Naive thymus-derived CD8-positive, alpha-beta T cell (primary cell): ENCODE measurements at places on chromosomes 3 and 15. TPM values are rescaled to one million over a fixed set of nuclear protein-coding genes. Genes with fewer than 3 reads are reported as not detected.
A peak's percentile ranks its signal among the peaks of the same experiment; 100 is the strongest.

DNA sequence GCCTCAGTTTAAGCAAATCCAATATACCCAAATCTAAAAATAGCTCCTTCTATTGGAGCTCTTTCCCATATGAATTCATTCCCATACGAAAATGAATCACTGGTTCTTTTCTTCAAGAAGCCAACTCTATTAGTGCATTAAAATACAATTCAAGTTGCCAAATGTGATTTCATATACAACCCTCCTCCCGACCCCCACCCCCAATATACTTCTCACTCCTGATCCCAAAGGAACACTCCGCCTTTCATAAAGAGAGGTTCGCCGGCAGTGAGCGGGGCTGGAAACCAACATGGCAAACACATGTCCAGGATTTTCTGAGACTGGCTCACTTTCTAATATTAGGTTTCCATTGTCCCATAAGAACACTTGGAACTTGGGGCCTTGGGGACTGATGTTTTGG lies 48.5 kb downstream of the MAGEF1 start:
- no peaks in the 10 kb centered on the region for H3K36me3 ChIP-seq
- H3K27me3 ChIP-seq = peaks cover 16% of the 10 kb centered on the region
- no peak overlapping the region for H3K4me3 ChIP-seq
- DNase-seq = no peak
- no peak overlapping the region for H3K27ac ChIP-seq

DNA sequence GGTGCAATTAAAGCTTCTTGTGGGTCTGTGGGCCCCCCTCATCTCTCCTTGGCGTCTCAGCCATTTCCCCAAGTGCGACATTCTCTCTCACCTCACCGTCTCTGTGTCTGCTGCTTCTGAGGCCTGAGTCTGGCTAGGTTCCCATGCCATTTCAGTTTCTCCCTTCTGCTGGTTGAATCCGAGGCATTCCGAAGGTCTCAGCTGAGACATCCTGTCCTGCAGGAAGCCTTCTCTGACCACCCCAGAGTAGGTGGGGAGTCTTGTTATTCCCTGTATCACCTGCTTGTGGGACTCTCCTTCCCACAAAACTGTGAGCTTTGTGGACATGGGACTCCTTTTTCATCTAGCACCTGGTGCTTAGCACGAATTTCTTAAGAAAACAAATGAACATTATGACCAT lies 78.3 kb downstream of the ASB7 start:
- H3K36me3 ChIP-seq = peaks cover 2% of the 10 kb centered on the region
- DNase-seq = no peak
- no peak overlapping the region for H3K4me3 ChIP-seq
- H3K27me3 ChIP-seq = peaks cover 22% of the 10 kb centered on the region
- no peaks in the 10 kb centered on the region for H3K4me1 ChIP-seq
- no peak overlapping the region for H3K27ac ChIP-seq

ZKSCAN7 gene
- 6.7 TPM for total RNA-seq

CGNL1 gene
- not detected for total RNA-seq

DNA sequence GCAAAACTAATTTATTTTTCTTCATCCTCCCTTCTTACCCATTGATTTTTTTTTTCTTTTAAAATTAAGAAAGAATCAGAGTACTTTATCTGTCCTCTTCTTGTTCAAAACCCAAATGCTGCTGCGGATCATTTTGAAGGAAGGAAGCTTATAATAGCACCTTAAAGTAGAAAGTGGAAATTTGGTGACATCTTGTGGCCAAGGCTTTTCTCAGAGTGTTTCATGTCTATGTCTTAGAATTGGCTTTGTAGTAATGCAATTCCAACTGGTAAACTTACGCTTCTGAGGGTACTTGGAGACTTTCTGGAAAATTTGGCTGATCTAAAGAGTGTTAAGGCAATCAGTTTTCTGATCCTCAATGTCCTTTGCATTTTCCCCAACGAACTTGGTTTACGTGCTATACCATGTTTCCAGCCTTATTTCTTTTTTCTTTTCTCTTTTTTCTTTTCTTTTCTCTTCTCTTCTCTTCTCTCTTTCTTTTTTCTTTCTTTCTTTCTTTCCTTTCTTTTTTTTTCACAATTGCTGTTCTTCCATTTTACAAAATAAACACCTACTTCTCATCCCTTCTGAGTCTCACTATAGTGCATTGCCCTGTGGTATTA lies 30.7 kb downstream of the C3orf38 start:
- H3K27ac ChIP-seq = no peak overlapping the region
- DNase-seq = peak; percentile 5
- peaks cover 10% of the 10 kb centered on the region for H3K36me3 ChIP-seq
- H3K4me1 ChIP-seq = peaks cover 4% of the 10 kb centered on the region
- no peak overlapping the region for H3K4me3 ChIP-seq

GRCh38 chr15:101145362-101145761 lies 106.5 kb downstream of the CHSY1 start:
- H3K27ac ChIP-seq = no peak overlapping the region
- H3K27me3 ChIP-seq = no peaks in the 10 kb centered on the region
- no peaks in the 10 kb centered on the region for H3K36me3 ChIP-seq
- no peak for DNase-seq
- peaks cover 5% of the 10 kb centered on the region for H3K4me1 ChIP-seq
- no peak overlapping the region for H3K4me3 ChIP-seq

DNA sequence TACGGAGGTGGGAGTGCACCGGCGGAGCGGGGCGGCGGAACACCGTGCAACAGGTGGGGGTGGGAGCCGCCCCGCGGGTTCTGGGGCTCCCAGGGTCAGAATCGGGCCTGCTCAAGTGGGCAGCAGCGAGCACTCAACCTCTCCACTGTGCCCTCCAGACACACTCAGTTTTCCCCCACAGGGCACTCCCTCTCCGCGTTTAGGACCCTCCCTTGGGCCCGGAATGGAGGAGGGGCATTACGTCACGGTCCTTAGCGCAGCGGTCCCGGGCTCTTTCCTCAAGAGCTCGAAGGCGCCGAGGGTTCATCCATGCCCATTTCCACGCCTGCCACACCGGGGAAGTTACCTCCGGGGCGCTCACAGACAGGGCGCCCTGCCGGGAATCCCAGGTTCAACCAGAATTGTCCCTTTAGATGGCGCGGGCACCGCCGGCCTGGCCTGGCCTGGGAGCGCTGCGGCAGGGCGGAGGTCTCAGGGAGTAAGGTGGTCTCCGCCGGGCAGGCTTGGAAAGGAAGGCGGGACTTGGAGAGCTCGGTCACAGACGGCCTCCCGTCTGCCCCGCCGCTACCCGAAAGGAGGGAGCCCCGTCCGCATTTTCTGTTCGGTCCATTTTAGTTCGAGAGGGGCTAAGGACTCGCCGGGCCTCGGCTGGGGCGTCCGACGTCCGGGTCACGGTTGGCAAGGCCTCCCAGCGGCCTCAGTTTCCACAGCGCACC lies 5.1 kb downstream of the RNU6-1 start:
- peak overlapping the region; percentile 86 for H3K4me3 ChIP-seq
- no peaks in the 10 kb centered on the region for H3K36me3 ChIP-seq
- DNase-seq = no peak
- no peak overlapping the region for H3K27ac ChIP-seq

DZIP1L gene
- not detected for total RNA-seq

GRCh38 chr3:71977525-71977924 lies 192.6 kb upstream of the PROK2 start:
- no peaks in the 10 kb centered on the region for H3K4me1 ChIP-seq
- H3K27me3 ChIP-seq = peaks cover 8% of the 10 kb centered on the region
- H3K27ac ChIP-seq = no peak overlapping the region
- DNase-seq = no peak
- no peaks in the 10 kb centered on the region for H3K36me3 ChIP-seq

DNA sequence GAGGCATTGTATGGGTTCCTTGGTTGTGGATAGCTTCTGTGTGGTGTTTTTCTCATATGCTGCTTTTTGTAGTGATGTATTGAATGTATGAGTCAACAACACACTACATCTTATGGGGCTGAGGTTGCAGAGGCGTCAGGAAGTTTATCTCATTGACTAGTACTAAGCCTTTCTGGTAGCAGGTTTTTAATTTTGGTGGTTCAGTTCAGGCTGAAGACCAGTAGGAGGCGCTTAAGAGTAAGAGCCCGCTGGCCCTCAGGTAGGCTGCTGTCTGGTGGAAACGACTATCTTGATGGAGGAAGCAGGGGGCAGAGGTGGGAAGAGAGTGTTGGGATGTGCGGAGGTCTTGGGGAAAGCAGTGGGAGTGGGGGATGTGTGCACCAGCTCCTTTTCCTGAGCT lies 62.4 kb downstream of the RTP4 start:
- peaks cover 7% of the 10 kb centered on the region for H3K36me3 ChIP-seq
- peaks cover 25% of the 10 kb centered on the region for H3K27me3 ChIP-seq
- H3K4me1 ChIP-seq = no peaks in the 10 kb centered on the region
- DNase-seq = no peak

DNA sequence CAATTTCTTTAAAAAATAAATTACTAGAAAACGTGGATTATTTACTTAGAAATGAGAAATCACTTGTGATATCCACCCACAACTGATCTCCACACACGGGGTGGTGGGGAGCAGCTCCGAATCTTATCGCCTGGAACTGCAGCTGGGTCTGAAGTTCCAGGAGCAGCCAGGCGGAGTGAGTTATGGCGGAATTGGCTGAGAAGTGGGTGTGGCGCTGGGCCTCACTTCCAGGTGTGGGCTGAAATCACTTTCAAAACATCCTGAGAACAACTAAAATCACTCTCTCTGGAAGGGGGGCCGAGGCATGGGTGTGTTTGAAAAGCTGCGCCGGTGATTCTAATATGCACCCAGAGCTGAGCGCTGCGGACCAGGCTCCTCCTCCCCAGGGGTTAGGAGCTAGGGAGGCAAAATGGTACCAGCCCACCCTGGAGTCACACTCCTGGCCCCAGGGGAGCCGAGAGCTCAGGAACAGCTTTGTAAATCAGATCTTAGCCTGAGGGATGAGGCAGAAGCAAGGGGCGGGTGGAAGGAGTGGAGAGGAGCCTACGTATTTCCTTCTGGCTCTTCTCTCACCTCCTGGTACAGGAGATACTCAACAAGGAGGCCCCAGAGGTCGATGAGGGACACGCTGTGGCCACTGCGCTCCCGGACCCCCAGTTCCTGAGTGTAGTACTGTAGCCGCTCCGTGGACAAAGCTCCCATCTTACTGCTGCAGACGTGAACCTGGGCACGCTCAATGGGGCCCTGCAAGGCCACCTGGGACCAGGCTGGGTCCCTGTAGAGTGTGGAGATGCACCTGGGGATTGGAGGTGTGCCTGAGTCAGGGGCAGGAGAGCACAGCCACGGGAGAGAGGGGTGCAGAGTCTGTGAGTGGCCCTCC lies 9.6 kb downstream of the PLA2G4F start:
- H3K27me3 ChIP-seq = peaks cover 3% of the 10 kb centered on the region
- H3K36me3 ChIP-seq = no peaks in the 10 kb centered on the region
- no peaks in the 10 kb centered on the region for H3K4me1 ChIP-seq
